IMR-90 (cell line): ENCODE measurements at places on chromosomes 11 and 22.

DNA sequence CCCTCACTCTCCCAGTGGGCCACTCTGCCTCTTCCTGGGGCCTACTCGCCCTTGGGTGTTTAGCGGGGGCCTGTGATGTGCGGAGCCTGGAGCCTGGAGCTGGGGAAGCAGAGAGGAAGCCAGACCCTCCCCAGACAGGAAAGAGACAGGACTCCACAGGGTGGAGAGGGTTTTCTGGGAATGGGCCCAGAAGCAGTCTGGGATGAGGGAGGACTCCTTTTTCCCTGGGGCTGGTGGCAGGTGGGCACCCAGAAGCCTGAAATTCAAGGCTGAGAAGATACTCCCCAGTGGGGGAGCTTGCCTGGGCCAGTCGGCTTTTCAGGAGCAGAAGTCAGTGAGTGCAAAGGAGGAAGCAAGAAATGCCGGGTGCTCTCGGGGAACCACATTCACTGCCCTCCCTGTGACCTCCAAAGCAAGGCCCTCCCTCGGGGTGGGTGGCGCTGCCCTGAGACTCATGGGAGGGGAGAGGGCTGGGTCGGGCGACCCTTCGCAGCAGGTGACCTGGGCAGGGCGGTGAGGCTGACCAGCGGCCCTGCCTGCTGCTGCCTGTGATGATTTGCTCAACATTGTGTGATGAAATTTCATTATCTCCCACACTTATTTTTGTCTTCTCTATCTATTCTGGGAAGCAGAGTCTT is 1377.4 kb downstream of the BRD1 start:
- no peak for DNase-seq

DNA sequence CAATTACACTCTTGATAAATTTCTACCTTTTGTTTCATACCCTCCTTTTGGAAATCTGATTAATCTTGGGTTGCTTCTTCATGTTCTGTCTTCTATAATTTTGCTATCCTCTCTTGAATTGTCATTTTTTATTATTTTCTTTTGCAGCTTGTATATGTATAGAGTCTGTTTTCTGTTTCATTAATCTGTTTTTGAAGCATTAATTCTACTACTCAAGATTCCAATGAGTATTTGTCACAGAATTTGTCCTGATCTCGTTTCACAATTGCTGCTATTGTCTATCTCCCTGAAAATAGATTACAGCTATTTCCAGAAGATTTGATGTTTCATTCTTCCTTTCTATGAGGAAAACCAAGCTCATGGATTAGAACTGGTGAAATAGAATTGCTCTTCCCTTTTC is 406.1 kb downstream of the DYNC2H1 start:
- no peak for DNase-seq

GRCh38 chr22:37179622-37180420 is 8.2 kb downstream of the C1QTNF6 start:
- DNase-seq = no peak

DNA sequence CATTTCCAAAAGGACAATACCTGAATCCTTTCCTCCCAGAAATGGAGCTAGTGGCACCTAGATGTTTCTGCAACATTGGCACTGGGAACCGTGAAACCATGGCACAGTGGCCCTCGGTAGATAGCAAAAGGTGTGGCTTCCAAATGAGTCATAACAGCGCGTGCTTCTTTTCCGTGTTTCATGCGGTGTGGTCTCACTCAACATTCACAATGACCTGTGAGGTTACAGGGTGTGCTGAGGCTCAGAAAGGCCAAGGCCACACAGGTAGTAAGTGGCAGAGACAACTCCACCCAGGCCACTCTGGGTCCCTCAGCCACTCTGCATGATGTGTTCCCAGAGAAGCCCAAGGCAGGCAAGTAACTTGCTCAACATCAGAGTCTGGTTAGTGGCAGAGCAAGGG is 67.4 kb downstream of the TP53I11 start:
- no peak for DNase-seq

DNA sequence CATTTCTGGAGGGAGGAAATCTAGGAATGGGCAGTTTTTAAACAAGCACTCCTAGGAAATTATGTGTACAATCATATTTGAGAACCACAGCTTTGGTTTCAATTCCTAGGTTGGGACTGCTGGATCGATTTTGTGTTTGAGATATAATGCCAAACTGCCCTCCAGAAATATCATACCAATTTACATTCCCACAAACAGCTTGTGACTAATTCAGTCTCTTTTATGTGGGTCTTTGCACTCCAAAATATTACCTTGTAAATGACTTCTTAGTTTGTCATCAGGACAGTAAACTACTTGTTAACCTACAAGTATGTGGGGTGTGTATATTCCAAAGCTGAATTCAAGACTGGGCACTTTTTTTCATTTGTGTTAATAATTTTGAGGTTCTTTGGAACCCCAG is 9.8 kb upstream of the BARX2 start:
- no peak for DNase-seq

DNA sequence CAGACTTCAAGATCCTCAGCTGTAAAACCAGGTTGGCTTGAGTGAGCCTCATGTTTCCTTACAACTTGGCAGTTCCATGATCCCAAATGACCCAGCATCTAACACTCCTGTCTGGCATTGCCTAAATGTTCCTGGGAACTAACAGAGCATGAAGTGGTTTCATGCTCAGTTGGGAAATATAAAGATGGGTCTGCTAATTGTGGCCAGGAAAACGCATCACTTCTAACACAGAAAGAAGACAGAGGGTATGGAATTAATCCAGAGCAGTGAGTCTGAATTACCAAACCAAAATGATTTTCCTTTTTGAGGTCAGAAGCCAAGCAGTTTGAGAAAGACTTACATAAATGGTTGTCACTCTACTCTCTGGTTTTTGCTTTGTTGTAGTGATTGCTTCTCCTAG is 60.5 kb upstream of the MMP13 start:
- no peak for DNase-seq

- DNase-seq = no peak
Measured at GRCh38 chr22:31944700-31945442, 536 bp downstream of the YWHAH start.

DNA sequence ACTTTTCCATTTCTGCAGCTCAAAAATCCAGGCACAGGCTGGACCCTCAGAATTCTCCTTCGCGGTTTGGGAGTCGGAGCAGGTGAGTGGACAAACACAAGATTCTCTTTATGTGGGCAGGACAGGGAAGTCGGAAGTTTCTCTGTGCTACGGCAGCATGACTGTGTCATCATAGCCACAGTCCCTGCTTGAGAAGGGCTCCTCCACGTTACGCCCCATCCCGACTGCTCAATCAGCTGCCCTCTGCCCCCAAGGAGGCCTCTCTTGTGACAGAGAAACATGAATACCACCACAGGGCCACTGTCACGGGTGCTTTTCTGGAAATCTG is 89.0 kb upstream of the SHISAL1 start:
- no peak for DNase-seq
